Naive thymus-derived CD4-positive, alpha-beta T cell (primary cell): ENCODE measurements at places on chromosomes 6 and 20. TPM values are rescaled to one million over a fixed set of nuclear protein-coding genes. Genes with fewer than 3 reads are reported as not detected.

GRCh38 chr6:122405417-122405816 is 6.0 kb downstream of the HSF2 start:
- H3K27ac ChIP-seq = no peak overlapping the region
- peaks cover 57% of the 10 kb centered on the region for H3K4me1 ChIP-seq
- no peak overlapping the region for H3K4me3 ChIP-seq
- DNase-seq = no peak
- H3K27me3 ChIP-seq = no peaks in the 10 kb centered on the region

DNA sequence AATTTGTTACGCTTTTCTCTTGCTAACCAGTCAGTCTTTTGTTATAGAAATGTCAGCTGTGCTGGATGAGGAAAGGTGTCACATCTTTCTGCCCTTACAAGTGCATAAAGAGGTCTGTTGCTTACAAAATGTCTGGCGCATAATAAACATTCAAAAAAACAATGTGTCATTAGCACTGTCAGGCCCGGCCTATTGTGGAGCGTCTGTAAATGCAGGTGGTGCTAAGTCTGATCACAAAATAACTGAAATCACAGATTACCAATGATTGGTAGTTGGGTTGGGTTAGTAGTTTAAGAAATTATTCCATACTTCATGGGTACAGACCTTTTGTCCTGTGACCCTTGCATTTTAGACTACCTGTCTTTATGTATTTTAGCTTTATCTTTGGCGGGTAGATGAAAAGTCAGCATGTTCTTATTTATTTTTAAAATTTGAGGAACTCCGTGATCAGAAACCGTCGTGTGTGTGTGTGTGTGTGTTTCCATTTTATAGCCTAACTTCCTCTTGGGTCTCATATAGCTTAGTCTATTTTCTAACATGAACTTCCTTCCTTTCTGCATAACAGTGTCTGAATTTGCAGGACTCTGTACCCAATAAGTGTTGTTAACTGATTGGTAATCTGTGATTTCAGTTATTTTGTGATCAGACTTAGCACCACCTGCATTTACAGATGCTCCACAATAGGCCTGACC is 88.1 kb upstream of the IFNGR1 start:
- no peaks in the 10 kb centered on the region for H3K36me3 ChIP-seq
- no peaks in the 10 kb centered on the region for H3K4me1 ChIP-seq
- no peak overlapping the region for H3K27ac ChIP-seq
- H3K4me3 ChIP-seq = no peak overlapping the region
- no peak for DNase-seq

GRCh38 chr20:57380081-57380750 is 11.0 kb upstream of the RBM38 start:
- no peaks in the 10 kb centered on the region for H3K27me3 ChIP-seq
- DNase-seq = no peak
- no peak overlapping the region for H3K4me3 ChIP-seq
- peaks cover 12% of the 10 kb centered on the region for H3K4me1 ChIP-seq

DNA sequence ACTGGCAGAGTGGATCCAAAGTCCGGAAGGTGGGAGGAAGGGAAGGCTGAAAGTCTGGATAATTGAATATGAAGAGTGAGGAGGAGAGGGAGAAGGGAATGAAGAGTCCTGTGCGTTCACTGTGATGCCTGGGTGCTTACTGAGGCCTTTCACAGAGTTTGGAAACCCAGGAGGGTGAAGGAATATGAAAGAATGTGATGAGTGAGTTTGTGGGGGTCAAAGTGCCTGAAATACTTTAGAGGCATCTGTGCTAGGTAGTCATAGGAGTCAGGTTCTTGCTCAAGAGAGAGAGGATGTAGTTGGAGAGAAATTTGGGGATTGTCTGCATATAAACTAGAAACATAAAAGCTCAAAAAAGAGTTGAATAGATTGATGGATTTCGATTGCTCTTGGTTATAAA is 20.7 kb downstream of the NKX2-4 start:
- no peak for DNase-seq
- H3K27ac ChIP-seq = no peak overlapping the region
- peaks cover 8% of the 10 kb centered on the region for H3K36me3 ChIP-seq
- no peaks in the 10 kb centered on the region for H3K27me3 ChIP-seq

DNA sequence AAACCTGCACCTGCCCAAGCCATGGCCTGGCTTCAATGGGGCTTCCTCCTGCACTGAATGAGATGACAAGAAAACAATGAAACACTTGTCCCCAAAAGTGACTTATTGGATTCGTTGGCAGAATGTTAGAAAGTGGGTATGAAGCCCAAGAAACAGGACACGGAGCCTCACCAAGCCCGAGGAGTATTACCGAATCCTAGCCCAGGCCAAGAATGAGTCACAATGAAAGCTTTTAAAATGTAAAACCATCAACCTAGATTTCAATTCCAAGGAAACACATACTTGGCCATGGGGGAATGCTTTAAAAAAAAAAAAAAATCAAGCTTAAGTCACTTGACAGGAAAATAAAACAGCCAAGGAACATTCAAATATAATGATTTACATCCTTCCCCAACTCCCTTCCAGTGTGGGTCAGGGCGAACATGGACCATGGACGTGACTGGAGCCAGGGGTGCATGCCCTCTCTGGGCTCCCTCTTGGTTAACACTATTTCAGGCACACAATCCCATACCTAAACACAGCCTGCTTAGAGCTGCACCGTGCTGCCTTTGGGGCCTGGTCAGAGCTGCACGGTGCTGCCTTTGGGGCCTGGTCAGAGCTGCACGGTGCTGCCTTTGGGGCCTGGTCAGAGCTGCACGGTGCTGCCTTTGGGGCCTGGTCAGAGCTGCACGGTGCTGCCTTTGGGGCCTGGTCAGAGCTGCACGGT is 3.1 kb upstream of the STX16 start:
- no peak for DNase-seq
- no peak overlapping the region for H3K27ac ChIP-seq
- H3K27me3 ChIP-seq = no peaks in the 10 kb centered on the region
- no peaks in the 10 kb centered on the region for H3K36me3 ChIP-seq
- H3K4me3 ChIP-seq = no peak overlapping the region

DNA sequence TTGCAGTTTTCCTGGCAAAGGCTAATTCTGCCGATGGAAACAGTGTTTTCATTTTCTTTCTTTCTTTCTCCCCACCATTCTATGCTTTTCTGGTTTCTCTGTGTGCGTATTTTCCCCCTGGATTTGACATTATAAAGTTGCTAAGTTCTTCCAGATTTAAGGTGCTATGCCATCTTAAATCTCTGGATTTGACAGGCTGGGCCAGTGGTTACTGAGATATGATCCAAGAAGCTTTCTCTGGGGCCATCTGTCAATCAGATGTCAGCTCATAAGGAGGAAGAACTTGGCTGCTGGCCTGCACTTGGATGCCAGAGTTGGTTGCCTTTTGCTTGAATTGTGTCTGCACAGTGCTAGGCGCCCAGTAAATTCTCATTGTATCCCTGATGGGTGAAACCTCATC is 39.7 kb downstream of the SLC2A10 start:
- no peaks in the 10 kb centered on the region for H3K4me1 ChIP-seq
- H3K27me3 ChIP-seq = no peaks in the 10 kb centered on the region
- no peaks in the 10 kb centered on the region for H3K36me3 ChIP-seq
- H3K4me3 ChIP-seq = no peak overlapping the region

- peaks cover 4% of the 10 kb centered on the region for H3K4me1 ChIP-seq
- H3K36me3 ChIP-seq = no peaks in the 10 kb centered on the region
- no peak overlapping the region for H3K4me3 ChIP-seq
- H3K27ac ChIP-seq = no peak overlapping the region
- no peak for DNase-seq
These were observed 78.4 kb upstream of the MLN start for GRCh38 chr6:33882154-33882553.

- no peaks in the 10 kb centered on the region for H3K36me3 ChIP-seq
- H3K27ac ChIP-seq = no peak overlapping the region
- no peaks in the 10 kb centered on the region for H3K4me1 ChIP-seq
- H3K4me3 ChIP-seq = no peak overlapping the region
- DNase-seq = peak; percentile 54
These were observed 8.9 kb downstream of the BPIFB1 start for GRCh38 chr20:33291830-33292355.

DNA sequence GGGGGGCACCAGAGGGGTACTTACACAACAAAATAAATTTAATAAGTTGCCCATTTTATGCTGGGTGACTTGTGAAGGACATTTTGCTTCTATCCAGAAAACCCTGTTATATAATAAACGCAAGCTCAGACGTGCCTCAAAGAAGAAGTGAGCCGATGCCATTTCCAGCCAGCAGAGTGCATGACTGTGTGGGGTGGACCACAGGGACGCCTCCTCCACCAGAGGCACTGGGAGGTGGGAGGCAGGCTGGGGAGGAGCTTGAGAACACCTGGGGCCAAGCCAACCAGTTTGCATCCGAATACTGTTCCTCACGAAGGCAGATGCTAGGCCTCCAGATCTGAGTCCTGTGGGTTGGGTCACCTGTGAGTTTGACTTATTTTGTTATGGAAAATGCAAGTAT is 363.8 kb downstream of the RNGTT start:
- H3K27me3 ChIP-seq = no peaks in the 10 kb centered on the region
- H3K27ac ChIP-seq = no peak overlapping the region
- DNase-seq = no peak

DNA sequence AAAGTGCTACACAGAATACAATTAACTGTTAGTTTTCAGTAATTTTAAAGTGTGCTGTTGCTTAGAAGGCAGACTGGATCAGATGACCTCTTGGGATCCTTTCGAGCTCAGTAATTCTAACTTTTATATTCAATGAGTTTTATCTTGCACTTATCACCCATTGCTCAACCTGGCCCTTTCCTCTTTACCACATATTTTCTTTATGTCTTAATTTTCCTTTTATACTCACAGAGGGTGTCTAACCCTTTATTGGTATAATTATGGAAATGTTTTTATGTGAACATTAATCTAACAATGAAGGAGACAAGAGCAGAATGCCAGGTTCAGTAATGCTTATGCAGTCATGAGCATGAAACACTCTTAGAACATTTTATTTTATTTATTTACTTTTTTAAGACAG is 39.7 kb upstream of the CARMIL1 start:
- no peak overlapping the region for H3K27ac ChIP-seq
- no peaks in the 10 kb centered on the region for H3K4me1 ChIP-seq
- no peaks in the 10 kb centered on the region for H3K27me3 ChIP-seq
- no peak for DNase-seq
- H3K4me3 ChIP-seq = no peak overlapping the region

- peaks cover 10% of the 10 kb centered on the region for H3K4me1 ChIP-seq
- no peak overlapping the region for H3K4me3 ChIP-seq
- no peak overlapping the region for H3K27ac ChIP-seq
These were observed 159.4 kb upstream of the CITED2 start for GRCh38 chr6:139533573-139534471.

- no peak overlapping the region for H3K4me3 ChIP-seq
- H3K4me1 ChIP-seq = no peaks in the 10 kb centered on the region
- H3K36me3 ChIP-seq = no peaks in the 10 kb centered on the region
- DNase-seq = no peak
These were observed 24.2 kb upstream of the SGK1 start for GRCh38 chr6:134341999-134342567.

DNA sequence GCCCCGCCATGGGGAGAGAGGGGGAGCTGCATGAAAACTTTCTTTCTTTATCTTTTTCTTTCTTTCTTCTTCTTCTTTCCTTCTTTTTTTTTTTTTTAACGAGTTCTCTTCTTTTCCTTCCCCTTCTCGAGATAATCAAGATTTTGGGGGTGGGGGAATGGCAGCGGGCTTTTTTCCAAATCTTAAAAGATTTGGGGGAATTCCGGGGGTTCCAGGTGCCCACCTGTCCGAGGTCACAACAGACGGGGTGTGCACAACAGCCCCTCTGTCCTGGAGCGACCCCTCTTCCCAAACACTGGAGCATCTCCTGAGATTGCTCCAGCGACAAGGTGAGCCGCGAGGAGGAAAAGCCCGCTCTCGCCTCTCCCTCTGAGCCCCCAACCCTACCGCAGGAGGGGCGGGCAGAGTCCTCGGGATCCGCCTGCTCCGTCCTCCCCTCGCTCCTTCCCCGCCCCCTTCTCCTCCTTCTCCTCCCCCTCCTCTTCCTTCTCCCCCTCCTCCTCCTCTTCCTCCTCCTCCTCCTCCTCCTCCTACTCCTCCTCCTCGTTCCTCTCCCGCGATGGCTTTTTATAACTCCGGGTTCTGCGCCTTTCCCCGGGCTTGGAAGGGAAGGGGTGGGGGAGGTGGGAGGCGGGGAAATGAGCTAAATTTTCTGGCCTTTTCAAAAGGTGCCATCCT is 689 bp upstream of the KCNB1 start:
- no peaks in the 10 kb centered on the region for H3K27me3 ChIP-seq
- H3K27ac ChIP-seq = no peak overlapping the region
- DNase-seq = no peak
- no peaks in the 10 kb centered on the region for H3K4me1 ChIP-seq

- no peaks in the 10 kb centered on the region for H3K4me1 ChIP-seq
- no peak overlapping the region for H3K27ac ChIP-seq
- no peak overlapping the region for H3K4me3 ChIP-seq
These were observed 107.5 kb upstream of the TMEM170B start for GRCh38 chr6:11430036-11430435.

DNA sequence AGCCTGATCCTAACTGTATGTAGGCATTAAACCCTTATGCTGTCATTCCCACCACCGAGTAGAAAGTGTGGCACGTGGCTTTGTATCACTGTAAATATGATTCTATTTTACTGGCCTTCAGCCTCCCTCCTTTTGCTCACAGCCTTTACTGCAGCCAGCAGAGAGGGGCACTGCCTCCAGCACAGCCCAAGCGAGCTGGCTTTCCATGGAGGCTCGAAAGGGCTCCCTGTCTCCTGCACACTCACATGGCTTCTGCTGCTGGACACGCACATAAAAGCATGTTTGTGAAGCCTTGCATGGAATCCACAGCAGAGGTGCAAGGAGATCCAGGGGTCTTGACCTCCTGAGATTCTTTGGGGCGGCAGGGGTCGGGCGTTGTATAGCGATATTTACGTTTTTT is 51.3 kb downstream of the RNASET2 start:
- H3K4me3 ChIP-seq = no peak overlapping the region
- H3K27me3 ChIP-seq = no peaks in the 10 kb centered on the region
- no peaks in the 10 kb centered on the region for H3K36me3 ChIP-seq
- no peak overlapping the region for H3K27ac ChIP-seq
- DNase-seq = no peak

DNA sequence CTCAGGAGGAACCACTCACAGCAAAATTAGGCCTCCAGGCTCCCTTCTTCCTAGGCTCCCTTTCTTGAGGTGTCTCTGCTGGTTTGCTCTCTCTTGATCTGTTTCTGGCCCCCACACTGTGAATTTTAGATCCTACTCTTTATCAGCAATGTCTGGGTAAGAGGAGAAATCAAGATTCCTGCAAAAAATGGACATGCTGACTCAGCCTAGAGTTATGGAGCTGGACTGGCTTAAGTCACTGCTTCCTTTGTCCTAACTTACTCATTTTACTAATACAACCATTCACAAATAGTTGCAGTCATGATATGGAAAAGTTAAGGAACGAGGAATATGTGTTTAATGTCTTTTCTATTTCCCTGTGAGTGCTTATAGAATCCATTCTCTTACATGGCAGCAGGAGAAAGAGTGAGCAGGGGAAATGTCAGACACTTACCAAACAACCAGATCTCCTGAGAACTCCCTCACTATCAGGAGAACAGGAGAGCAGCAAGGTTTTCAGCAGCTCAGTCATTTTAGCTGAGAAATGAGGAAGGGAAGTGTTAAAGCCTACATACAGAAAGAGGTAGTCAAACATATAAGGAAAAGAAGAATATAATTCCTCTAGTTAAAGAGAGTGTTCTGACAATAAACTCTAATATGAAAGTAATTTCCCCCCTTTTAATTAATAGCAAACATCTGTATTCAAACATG is 160.8 kb downstream of the PDE7B start:
- H3K4me1 ChIP-seq = no peaks in the 10 kb centered on the region
- H3K4me3 ChIP-seq = no peak overlapping the region
- no peak for DNase-seq
- H3K27ac ChIP-seq = no peak overlapping the region

The PTCRA gene
- 0.56 TPM for total RNA-seq

The CALHM6 gene
- total RNA-seq = 3.0 TPM

The PKHD1 gene
- not detected for total RNA-seq

The LHFPL5 gene
- not detected for total RNA-seq
